ENCODE measurements at places on chromosomes 5 and 9.

DNA sequence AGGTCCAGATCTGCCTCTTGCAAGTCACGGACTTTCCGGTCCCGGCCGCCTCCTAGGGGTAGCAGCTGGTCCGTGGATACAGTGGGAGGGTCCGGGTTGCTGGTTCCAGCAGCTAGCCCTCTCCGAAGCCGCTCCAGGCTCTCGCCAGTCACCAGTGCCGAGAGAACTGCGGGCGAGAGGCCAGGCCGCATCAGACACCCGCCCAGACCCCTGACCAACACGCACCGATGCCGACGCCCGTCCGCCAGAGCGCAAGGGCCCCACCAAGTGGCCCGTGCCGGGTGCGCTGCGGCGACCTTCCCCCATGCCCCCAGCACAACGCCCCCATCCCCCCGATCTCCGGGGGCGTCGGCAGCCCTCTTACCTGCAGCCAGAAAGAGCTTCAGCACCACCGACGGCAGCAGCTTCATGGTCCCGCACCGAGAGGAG lies 470 bp downstream of the HBEGF start:
- no peak for DNase-seq

- DNase-seq, result no peak
Measured at GRCh38 chr5:127187706-127188105, 102.9 kb upstream of the MEGF10 start.

DNA sequence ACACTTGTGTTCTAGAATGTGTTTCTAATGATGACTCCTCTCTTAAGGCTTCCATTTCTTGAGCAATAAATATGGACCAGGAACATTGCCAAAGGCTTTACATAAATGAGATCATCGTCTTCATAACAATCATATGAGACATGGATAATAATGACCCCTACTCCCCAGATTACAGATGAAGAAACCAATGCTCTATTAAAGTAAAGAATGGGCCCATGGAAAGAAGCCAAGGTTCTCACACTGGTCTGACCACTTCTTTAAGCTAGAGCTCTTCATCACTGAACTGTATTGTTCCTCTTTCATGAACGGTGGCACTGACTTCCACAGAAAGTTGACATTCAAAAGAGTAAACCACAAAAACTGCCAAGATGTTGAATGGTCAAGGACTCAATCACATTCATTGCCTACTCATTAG lies 65.3 kb downstream of the MARCHF3 start:
- DNase-seq, result no peak

DNA sequence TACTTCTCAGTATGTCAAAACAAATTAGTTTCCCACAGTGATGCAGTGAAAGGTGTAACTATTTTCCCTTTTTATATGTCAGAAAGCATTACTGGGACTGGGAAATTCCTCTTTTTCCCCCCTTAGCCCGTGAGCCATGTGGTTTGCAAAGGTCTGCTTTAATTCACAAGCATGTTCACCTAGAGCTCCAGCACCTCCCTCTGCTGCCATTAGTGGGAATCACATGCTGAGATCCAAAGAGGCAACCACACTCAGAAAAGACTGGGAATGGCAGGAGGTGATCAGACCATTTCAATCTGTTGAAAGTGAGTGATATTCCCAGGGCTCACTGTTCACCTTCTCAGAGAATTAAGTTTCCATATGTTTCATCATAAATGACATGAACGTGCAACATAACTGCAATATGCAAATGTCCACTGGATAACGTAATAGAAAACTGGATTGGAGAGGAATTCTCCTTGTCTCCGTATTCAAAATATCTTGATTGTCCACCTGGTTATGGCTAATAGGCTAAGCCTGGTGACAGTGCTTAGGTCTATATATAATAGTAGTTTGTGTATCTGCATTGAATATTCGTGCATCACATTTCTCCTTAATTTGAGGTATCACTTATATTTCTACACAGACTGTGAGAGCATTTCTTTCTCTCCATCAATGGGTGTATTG lies 703.5 kb upstream of the WWC1 start:
- no peak for DNase-seq

GRCh38 chr9:112378328-112379176 lies 1.4 kb upstream of the HSDL2 start:
- no peak for DNase-seq

DNA sequence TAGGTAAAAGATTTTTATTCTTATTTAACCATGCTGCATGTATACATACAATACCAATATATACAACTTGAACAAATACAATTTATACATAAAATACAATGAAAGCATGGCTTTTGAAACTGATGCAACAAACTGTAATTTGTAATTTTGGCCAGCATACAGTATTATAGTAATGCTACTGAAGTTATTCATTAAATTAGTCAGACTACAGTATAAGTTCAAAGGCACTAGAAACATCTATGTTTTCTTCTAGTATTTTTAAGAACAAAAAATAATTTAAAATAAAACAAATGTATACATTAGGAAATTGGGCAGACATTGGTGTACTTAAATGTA lies 18.8 kb downstream of the IL4 start:
- no peak for DNase-seq

DNA sequence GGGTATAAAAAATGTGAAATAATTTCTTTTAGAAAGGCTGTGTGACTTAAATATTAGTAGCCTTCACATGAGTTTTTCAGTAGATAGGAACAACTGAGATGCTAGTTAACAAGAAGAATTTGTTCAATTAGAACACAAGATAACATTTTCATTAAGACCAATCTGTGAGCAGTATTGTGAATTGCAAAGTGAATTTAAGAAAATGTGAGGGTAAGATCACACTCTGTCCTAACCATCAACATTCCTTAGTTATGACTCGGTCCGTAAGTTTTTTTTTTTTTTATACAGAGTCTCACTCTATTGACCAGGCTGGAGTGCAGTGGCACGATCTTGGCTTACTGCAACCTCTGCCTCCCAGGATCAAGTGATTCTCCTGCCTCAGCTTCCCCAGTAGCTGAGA lies 180.2 kb upstream of the EGFLAM start:
- no peak for DNase-seq

DNA sequence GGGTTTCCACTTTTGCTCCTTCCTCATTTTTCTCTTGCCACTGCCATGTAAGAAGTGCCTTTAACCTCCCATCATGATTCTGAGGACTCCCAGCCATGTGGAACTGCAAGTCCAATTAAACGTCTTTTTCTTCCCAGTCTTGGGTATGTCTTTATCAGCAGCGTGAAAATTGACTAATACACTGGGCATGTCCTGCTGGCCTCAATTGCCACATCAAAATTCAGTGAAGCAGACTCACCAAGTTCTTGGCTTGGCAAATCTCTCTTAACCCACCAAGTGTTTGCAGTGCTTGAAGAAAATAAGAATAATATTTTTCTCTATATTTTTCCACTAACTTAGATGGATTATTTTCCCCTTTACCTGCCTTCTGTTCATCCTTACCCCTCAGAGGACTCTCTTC lies 212.0 kb downstream of the BRINP1 start:
- DNase-seq, result no peak

GRCh38 chr9:21029661-21030060 lies 1.8 kb downstream of the HACD4 start:
- no peak for DNase-seq

DNA sequence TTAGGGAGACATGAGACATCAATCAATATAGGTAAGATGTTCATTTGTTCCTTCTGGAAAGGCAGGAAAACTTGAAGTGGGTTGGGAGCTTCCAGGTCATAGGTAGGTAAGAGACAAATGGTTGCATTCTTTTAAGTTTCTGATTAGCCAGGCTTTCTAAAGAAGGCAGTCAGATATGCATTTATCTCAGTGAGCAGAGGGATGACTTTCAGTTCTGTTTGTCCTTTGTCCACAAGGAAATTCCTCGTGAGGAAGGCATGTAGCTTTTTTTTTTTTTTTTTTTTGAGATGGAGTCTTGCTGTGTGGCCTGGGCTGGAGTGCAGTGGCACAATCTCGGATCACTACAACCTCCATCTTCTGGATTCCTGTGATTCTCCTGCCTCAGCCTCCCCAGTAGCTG lies 155.3 kb upstream of the ABCA1 start:
- no peak for DNase-seq

DNA sequence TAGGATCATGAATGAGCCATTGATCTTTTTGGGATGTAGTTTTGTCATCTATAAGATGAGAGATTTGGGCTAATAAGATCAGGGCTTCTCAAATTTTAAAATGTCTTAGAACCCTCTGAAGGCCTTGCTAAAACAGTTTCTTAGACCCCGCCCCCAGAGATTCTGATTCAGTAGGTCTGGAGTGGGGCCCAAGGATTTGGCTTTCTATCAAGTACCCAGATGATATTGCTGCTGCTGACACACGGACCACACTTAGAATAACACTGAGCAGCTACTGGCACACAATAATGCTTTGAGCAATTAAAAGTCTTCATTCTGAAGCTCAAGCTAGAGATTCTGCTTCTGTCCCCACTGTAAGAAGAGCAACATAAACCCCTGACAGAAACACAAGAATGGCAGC lies 216.7 kb downstream of the SMARCA2 start:
- DNase-seq, result no peak

- no peak for DNase-seq
Measured at GRCh38 chr5:97121848-97122247, 20.6 kb downstream of the LIX1 start.

- DNase-seq, result no peak
Measured at GRCh38 chr9:133691191-133691590, 47.0 kb downstream of the SARDH start.
